ENCODE measurements at places on chromosomes 16 and 17. TPM values are rescaled to one million over a fixed set of nuclear protein-coding genes. Genes with fewer than 3 reads are reported as not detected.

GRCh38 chr16:2044541-2044940, 3.1 kb downstream of the NTHL1 start:
- no peaks in the 10 kb centered on the region for H3K36me3 ChIP-seq
- H3K4me3 ChIP-seq: no peak overlapping the region
- H3K4me1 ChIP-seq: peaks cover 47% of the 10 kb centered on the region

GRCh38 chr16:73171380-73171779, 123.5 kb upstream of the ZFHX3 start:
- H3K27me3 ChIP-seq: no peaks in the 10 kb centered on the region
- H3K36me3 ChIP-seq: no peaks in the 10 kb centered on the region
- no peak overlapping the region for H3K27ac ChIP-seq
- no peak overlapping the region for H3K4me3 ChIP-seq
- H3K4me1 ChIP-seq: peaks cover 24% of the 10 kb centered on the region

DNA sequence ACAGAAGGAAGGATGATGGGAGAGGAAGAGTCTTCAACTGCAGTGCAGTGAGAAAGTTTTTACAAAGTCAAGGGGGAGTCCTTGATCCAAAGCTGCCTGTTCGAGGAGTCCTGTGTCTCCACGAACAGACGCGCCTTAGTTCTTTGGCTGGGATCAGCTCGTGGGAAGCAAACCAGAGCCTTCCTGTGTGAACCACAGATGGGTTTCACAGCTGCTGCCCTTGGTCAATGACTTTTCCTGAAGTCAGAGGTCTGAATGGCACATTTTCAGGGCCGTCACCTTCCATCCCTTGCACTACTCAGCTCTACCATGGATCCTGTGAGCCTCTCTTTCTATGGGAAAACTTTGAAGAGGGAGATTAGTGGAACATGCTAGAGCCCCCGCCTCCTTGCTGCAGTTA, 4.2 kb upstream of the SBK1 start:
- H3K36me3 ChIP-seq: no peaks in the 10 kb centered on the region
- H3K27ac ChIP-seq: no peak overlapping the region
- H3K4me1 ChIP-seq: peaks cover 9% of the 10 kb centered on the region
- H3K4me3 ChIP-seq: no peak overlapping the region

DNA sequence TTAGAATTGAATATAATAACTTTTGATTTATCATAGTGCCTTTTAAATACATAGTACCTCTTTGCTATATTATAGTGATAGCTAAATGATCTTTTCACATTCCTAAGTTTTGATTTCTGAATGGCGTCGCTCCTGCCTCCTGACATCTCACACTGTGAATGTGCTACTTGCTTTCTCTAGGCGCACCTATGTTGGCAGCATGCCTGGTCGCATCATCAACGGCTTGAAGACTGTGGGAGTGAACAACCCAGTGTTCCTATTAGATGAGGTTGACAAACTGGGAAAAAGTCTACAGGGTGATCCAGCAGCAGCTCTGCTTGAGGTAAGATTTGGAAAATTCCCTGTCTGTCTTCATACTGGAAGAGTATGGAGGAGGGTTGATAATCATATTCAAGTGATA, 29.8 kb upstream of the ABCC11 start:
- H3K36me3 ChIP-seq: no peaks in the 10 kb centered on the region
- H3K4me3 ChIP-seq: no peak overlapping the region
- no peaks in the 10 kb centered on the region for H3K27me3 ChIP-seq
- no peaks in the 10 kb centered on the region for H3K4me1 ChIP-seq
- H3K27ac ChIP-seq: no peak overlapping the region
- DNase-seq: peak; percentile 25

GRCh38 chr16:11726008-11726407, 16.6 kb downstream of the TXNDC11 start:
- H3K4me3 ChIP-seq: no peak overlapping the region
- H3K4me1 ChIP-seq: no peaks in the 10 kb centered on the region
- H3K27ac ChIP-seq: no peak overlapping the region
- no peaks in the 10 kb centered on the region for H3K36me3 ChIP-seq
- H3K27me3 ChIP-seq: no peaks in the 10 kb centered on the region
- DNase-seq: no peak

- H3K4me1 ChIP-seq: peaks cover 5% of the 10 kb centered on the region
- no peak overlapping the region for H3K4me3 ChIP-seq
- no peaks in the 10 kb centered on the region for H3K27me3 ChIP-seq
- H3K36me3 ChIP-seq: no peaks in the 10 kb centered on the region
- H3K27ac ChIP-seq: peak overlapping the region; percentile 52
Observed at GRCh38 chr16:10565167-10565566, 15.2 kb downstream of the EMP2 start.

- H3K4me1 ChIP-seq: peaks cover 47% of the 10 kb centered on the region
- H3K27ac ChIP-seq: peak overlapping the region; percentile 54
- H3K27me3 ChIP-seq: no peaks in the 10 kb centered on the region
- H3K36me3 ChIP-seq: no peaks in the 10 kb centered on the region
- DNase-seq: peak; percentile 61
Observed at GRCh38 chr17:75983501-75984181, 4.6 kb downstream of the TEN1 start.

DNA sequence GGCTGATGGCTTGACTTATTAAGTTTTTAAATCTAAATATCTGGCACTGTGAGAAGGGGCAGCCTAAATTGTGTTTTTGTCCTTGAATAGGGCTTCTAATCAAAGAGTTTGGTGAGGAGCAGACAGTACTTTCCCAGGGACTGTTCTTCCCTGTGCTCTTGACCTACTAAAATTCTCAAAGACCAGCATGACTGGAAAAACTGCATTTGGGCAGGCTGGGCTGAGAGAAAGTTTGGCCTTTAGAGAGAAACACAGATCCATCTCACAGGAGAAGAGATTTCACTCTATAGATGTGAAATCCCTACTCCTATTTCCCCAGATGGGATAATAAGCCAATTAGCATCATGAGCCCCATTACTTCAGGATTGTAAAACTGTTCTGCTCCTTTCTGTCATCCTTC, 7.3 kb downstream of the PCTP start:
- no peak overlapping the region for H3K4me3 ChIP-seq
- H3K27ac ChIP-seq: peak overlapping the region; percentile 88
- DNase-seq: peak; percentile 31
- peaks cover 38% of the 10 kb centered on the region for H3K4me1 ChIP-seq
- no peaks in the 10 kb centered on the region for H3K27me3 ChIP-seq

- H3K4me1 ChIP-seq: no peaks in the 10 kb centered on the region
- H3K27ac ChIP-seq: no peak overlapping the region
- no peak overlapping the region for H3K4me3 ChIP-seq
Observed at GRCh38 chr16:52383119-52383518, 163.8 kb downstream of the TOX3 start.

DNA sequence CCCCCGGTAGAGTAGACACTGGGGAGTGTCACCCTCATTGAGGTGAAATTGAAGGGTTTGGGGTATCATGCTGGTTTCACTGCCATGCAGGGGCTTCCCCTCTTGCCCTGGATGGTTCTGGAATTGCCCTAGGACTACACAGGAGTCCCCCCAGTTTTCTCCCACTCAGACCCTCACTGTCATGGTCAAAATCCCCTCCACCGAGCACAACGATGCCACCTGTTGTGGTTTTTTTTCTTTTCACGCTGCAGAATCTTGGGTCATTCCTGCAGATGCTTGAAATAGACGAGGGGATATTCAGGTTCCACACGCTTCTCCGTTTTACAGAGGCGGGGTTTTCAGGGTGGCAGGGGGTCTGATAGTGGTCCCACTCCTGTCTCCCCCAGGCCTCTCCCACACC, 255.6 kb downstream of the ENGASE start:
- no peak overlapping the region for H3K27ac ChIP-seq
- H3K36me3 ChIP-seq: no peaks in the 10 kb centered on the region
- H3K4me1 ChIP-seq: no peaks in the 10 kb centered on the region
- DNase-seq: no peak
- no peaks in the 10 kb centered on the region for H3K27me3 ChIP-seq

GRCh38 chr16:51550800-51551347, 399.8 kb upstream of the SALL1 start:
- H3K27me3 ChIP-seq: no peaks in the 10 kb centered on the region
- no peaks in the 10 kb centered on the region for H3K36me3 ChIP-seq
- no peak for DNase-seq
- H3K27ac ChIP-seq: no peak overlapping the region
- H3K4me1 ChIP-seq: no peaks in the 10 kb centered on the region
- H3K4me3 ChIP-seq: no peak overlapping the region

DNA sequence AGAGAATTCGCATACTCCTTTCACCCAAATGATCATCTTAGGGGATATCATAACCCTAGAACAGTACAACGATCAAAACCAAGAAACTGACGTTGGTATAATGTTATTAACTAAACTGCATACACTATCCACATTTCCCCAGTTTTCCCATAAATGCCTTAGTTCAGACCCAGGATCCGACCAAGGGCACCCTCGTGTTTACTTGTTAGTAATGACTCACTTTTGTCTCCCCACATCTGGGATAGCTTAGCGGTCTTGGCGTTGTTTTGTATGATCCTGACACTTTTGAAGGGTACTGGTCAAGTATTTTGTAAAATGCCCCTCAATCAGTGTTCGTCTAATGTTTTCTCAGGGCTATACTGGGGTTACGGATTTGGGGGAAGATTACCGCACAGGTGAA, 8.0 kb downstream of the HS3ST3A1 start:
- no peaks in the 10 kb centered on the region for H3K36me3 ChIP-seq
- H3K4me3 ChIP-seq: no peak overlapping the region
- no peak overlapping the region for H3K27ac ChIP-seq
- DNase-seq: no peak
- H3K4me1 ChIP-seq: no peaks in the 10 kb centered on the region

SLX4 gene
- 41.3 TPM for total RNA-seq

CSF3 gene
- total RNA-seq: 3.6 TPM

RHBDL1 gene
- total RNA-seq: 9.8 TPM

TBC1D3G gene
- total RNA-seq: 14.6 TPM

ZMYND15 gene
- total RNA-seq: 25.2 TPM

RAB26 gene
- 3.6 TPM for total RNA-seq

ODAD4 gene
- total RNA-seq: 26.0 TPM

ARHGAP27 gene
- 21.4 TPM for total RNA-seq

SOCS3 gene
- total RNA-seq: 2.2 TPM
